ENCODE measurements at places on chromosomes 12 and 14. TPM values are rescaled to one million over a fixed set of nuclear protein-coding genes. Genes with fewer than 3 reads are reported as not detected.

GRCh38 chr14:52356025-52356424, 41.9 kb downstream of the PTGER2 start:
- no peak for DNase-seq

DNA sequence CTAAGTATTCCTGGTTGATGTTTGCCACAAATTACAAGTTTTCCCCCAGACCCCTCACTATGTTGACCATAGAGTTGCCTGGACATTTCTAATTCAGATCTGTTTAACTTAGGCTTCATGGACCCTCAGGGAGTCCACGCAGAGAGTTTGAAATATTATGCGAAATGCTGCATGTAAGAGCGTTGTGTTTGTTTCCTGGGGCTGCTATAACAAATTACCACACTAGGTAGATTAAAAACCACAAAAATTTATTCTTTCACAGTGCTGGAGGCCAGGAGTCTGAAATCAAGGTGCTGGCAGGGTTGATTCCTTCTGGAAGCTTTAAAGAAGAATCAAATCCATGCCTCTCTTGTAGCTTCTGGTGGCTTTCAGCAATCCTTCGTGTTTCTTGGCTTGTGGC, 177.9 kb upstream of the KITLG start:
- no peak for DNase-seq

- no peak for DNase-seq
Measured at GRCh38 chr14:51610771-51611170, 40.9 kb upstream of the FRMD6 start.

DNA sequence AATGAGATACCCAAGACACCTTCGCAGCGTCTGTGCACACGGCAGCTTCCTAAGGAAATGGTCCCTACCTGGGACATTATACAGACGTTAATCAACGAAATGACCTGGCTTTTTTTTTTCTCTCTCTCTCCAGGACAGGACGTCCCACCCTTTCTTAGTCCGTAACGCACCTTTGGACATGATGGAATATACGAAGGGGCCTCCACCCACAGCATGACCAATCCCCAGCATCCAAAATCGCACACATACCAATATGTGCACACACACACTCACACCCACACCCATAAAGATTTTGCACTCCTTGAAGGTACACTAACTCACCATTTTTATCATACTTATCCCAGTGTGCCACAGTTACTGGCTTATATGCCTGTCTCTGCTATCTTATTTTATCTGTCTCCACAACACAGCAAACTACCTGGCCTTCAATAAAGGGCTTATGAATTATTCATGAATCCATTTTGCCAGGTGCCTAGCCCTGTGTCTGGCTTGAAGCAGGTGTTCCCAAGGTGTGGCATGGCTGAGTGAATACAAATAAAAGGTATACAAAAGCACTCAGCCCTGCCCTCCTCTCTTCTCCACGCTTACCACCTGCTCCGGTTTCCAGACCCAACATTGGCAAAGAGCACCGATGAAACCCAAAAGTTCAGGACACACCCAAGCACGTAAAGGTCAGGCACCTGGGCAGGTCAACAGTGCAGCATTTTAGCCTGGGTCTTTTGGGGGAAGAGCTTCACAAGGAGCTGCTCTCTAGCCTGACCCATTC, 2.2 kb downstream of the SCNN1A start:
- no peak for DNase-seq

GRCh38 chr14:53110096-53110495, 43.0 kb downstream of the DDHD1 start:
- DNase-seq = no peak

GRCh38 chr14:91417120-91417982, at the start of gene CCDC88C:
CCDC88C (minus strand) TSS chr14:91417820; CDS start chr14:91417690, 130 bp downstream.
- DNase-seq = peak; percentile 79

DNA sequence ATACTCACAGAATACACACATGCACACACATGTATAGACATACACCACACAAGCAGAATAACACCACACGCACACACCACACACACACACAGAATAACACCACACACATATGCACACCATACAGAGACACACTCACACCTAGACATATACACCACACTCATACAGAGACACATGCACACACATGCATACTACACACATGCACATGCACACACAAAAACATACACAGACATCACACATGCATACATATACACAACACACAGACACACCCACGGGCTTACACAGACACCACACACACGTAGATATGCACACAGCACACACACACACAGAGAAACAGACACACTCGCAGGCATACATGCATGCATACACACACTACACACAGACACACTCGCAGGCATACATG, 49.7 kb downstream of the NTF3 start:
- no peak for DNase-seq

GRCh38 chr14:21071225-21072030, 1.3 kb downstream of the ARHGEF40 start:
- DNase-seq = peak; percentile 24

Gene NYNRIN
- 0.34 TPM for total RNA-seq

Gene CD69
- total RNA-seq = 72.2 TPM

Data from activated T-helper 2 cell treated with anti-CD3 and anti-CD28 coated beads, Interferon-gamma antibody, Interleukin-2, Interleukin-4, amounts not matched to agents 10 μg/mL and 5 μg/mL and 100 μg/mL, durations not matched to agents 14 hours and 24 hours and 36 hours (primary cell).